ENCODE measurements at places on chromosomes 4 and X. TPM values are rescaled to one million over a fixed set of nuclear protein-coding genes. Genes with fewer than 3 reads are reported as not detected.

GRCh38 chr4:56696056-56696455 is 15.0 kb upstream of the HOPX start:
- no peak for DNase-seq
- H3K36me3 ChIP-seq, result no peaks in the 10 kb centered on the region
- no peak overlapping the region for H3K27ac ChIP-seq
- peaks cover 6% of the 10 kb centered on the region for H3K4me1 ChIP-seq
- H3K27me3 ChIP-seq, result peaks cover 12% of the 10 kb centered on the region

- no peak overlapping the region for H3K4me3 ChIP-seq
- H3K27me3 ChIP-seq, result no peaks in the 10 kb centered on the region
Measured at GRCh38 chr4:177938226-177938625, 496.0 kb upstream of the AGA start.

DNA sequence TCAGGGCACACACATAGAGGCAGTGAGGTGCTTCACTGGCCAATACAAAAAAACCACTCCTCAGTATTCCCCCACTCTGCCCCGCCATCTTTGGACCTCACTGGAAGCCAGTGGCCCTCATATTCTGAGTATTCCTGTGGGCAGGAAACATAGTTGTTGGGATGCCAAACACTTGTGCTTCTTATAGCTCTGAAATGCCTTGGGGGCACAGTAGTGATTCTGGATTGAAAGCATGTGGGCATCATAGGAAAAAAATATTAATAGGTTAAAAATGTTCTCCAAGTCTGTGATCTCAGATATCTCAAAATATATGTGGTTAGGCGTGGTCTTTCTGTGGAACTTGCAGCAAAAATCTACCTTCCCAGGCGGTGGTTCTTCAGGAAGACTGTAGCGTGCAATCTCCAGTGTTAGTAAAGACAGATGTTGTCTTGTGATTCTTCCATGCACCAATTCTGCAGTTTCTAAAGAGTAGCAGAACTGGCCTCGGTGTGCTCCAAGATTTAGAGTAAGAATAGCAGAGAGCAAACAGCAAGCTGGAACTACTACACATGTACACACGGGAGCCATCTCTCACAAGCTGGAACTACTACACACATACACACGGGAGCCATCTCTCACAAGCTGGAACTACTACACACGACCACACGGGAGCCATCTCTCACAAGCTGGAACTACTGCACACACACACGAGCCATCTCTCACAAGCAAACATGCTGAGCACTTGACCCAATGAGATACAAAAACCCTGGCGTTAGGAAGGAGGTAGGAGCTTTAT is 8.0 kb upstream of the TENM3 start:
- H3K4me1 ChIP-seq, result no peaks in the 10 kb centered on the region
- H3K27me3 ChIP-seq, result no peaks in the 10 kb centered on the region
- H3K27ac ChIP-seq, result no peak overlapping the region
- DNase-seq, result no peak

- H3K4me1 ChIP-seq, result peaks cover 5% of the 10 kb centered on the region
- H3K36me3 ChIP-seq, result no peaks in the 10 kb centered on the region
- no peak overlapping the region for H3K27ac ChIP-seq
- H3K4me3 ChIP-seq, result no peak overlapping the region
- no peak for DNase-seq
Measured at GRCh38 chr4:76581077-76581962, 146.3 kb downstream of the SHROOM3 start.

The ZMAT1 gene
- 3.1 TPM for total RNA-seq
